Stomach (tissue), 19 donors: ENCODE measurements at places on chromosomes 5 and 9.
A peak's percentile ranks its signal among the peaks of the same experiment; 100 is the strongest.

- DNase-seq: no peak
These were observed 282.9 kb downstream of the SLF1 start for GRCh38 chr5:94901191-94901979.

DNA sequence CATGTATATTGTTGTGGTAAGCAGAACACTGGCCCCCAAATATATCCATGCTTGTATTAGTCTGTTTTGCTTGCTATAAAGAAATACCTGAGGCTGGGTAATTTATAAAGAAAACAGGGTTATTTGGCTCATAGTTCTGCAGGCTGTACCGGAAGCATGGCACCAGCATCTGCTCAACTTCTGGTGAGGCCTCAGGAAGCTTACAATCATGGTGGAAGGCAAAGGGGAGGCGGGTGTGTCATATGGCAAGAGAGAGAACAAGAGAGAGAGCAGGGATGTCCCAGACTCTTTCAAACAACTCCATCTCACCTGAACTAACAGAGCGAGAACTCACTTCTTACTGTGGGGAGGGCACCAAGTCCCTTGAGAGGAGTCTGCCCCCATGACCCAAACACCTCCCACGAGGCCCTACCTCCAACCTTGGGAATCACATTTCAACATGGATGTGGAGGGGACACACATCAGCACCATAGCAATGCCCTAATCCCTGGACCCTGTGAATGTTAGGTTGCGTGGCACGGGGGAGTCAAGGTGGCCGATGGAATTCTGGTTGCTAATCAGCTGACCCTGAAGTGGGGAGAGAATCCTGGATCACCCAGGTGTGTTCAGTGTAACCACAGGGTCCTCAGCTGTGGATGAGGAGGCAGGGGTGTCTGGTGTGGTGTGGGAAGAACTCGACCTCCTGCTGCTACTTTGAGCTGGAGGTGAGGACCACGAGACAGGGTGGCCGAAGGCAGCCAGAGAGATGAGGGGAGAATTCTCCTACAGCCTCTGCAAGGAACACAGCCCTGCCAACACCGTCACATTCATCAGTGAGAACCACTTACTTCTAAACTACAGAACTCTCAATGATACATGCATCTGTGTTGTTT lies 172.8 kb downstream of the AUH start:
- no peak for DNase-seq

DNA sequence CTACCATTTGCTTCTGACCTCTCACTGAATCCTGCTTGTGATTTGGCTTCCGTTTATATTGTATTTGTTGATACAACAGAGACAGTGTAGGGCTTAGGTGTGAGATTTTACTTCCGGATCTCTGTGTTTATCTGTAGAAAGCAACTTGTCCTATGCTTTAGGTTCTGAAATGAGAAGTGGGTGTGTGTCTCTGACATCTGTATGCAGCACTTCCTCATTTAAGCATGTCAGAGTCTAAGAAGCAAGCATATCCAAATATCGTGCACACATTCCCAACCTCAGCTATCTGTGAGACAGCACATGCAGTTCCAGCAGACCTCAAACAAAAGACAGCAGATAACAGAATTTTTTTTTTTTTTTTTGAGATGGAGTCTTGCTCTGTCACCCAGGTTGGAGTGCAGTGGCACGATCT lies 16.3 kb downstream of the KLF9 start:
- no peak for DNase-seq

DNA sequence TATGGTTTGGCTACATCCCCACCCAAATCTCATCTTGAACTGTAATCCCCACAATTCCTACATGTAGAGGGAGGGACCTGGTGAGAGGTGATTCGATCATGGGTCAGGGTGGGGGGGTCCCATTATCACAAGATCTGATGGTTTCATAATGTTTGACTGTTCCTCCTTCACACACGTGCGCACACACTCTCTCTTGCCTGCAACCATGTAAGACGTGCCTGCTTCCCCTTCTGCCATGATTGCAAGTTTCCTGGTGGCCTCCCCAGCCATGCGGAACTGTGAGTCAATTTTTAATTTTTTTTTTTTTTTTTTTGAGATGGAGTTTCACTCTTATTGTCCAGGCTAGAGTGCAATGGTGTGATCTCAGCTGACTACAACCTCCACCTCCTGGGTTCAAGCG lies 27.0 kb downstream of the FAM169A start:
- DNase-seq: no peak

DNA sequence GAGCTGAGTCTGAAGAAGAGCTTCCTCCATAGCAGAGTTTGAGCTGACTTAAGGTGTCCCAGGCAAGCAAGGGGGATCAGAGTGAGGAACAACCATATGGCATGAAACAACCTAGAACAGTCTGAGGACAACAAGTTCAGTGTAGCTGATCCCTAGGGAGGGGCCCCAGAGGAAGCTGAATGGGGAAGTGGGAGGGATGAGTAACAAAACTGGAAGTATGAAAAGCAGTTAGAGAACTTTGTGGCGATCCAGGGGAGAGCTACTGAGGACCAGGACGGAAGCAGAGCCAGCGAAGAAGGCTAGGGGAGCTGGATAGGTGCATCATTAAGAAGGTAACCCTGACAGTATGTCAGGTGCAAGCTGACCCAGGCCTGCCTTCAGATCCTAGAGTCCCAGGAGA lies 580.8 kb downstream of the BNC2 start:
- DNase-seq: no peak

DNA sequence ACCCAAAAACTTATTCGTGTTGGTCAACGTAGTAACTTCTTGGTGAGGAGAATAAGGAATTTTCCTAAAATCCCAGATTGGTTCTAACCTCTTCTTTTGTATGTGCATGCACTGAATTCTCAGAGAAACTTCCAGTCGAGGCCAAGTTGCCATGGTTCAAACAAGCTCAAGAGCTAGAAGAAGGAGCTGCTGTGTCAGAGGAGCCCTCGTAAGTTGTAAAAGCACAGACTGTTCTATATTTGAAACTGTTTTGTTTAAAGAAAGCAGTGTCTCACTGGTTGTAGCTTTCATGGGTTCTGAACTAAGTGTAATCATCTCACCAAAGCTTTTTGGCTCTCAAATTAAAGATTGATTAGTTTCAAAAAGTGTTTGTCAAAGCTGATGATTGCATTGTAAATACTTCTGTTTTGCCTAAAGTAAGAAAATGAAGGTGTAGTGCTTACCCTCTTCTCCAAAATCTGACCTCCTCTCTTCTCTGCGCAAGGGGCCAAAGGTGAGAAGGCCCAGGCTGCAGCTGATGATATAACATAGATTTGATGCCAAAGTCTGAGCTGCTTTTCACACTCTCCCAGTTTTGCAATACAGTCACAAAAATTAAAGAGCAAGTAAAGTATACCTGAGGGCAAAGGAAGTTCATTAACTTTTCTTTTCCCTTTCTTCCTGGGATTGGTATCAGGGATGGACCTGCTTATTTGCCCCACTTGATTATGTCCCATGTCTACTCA lies 210.8 kb downstream of the ADAMTSL1 start:
- DNase-seq: no peak

DNA sequence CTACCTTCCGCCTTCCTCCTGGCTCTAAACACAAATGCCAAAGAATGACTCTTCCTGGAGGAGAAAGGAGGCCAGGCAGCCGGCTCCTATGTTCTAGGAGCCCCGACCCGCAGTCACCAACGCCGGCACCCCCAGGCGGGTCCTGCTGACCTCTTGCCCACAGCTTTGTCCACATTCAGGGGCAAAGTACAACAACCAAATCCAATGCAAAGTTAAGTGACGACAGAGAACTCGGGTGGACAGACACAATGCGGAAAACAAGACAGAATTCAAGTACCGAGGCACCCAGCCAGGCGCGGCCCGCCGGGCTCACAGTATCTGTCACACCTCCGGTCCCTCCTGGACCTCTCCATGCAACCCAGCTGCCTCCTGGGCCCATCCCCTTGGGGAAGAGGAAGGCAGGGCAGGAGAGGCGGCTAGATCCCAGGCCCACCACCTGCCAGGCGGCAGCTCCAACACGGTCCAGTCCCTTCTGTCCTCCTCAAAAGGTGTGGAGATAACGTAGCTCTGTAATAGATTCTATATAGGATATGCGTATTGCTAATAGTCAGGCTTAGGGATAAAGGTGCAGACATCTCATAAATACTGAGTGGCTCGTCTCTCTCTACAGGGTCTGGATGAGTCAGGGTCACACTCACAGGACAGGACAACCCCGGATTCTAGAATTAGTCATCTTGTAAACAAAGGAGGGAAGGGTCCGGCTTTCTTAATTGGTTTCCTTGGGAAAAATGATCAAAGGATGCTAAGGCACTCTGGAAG lies 46.9 kb upstream of the UBAC1 start:
- DNase-seq: no peak

GRCh38 chr9:78354324-78354973 lies 57.5 kb downstream of the PSAT1 start:
- DNase-seq: no peak

- DNase-seq: peak; percentile 50
These were observed 3.0 kb downstream of the ECSCR start for GRCh38 chr5:139459451-139459934.

- DNase-seq: no peak
These were observed 4.2 kb upstream of the ZNF346 start for GRCh38 chr5:177018341-177018740.

- no peak for DNase-seq
These were observed 791.1 kb upstream of the CDH10 start for GRCh38 chr5:25435882-25436281.

DNA sequence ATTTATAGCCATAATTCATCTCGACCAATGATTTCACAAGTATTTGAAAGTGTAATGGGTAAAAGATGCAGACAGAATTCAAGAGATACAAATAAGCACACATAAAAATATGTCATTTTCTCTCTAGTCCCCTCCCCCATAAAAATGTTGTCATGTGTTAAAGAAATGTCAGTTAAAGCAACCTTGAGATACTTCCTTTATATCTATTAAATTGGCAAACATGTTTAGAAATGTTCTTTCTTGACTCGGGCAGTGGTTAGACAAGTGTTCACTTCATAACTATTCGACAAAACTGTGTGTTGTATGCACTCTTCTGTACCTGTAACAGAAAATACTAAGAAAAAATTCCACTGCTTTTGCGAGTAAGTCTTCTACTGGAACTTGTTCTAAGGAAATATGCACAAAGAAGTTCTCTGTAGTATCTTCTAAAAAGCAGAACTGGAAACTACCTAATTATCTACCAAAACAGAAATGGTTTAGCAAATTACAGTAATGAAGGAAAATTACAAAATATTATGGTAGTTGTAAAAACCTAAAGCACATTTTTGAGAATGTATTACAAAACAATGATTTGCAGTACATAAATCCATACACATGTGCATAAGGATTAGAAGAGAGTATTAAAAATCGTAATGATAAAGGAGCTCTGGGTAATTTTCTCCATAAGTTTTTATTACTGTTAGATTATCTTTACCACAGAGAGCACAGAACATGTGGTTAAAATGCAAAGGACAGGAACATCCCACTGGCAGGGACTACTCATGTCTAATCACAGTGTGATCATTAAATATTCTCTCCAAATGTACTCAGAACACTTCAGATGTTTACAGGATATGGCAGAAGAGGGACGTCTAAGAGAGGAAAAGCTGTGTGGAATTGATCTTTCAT lies 35.9 kb downstream of the FBXW2 start:
- no peak for DNase-seq

DNA sequence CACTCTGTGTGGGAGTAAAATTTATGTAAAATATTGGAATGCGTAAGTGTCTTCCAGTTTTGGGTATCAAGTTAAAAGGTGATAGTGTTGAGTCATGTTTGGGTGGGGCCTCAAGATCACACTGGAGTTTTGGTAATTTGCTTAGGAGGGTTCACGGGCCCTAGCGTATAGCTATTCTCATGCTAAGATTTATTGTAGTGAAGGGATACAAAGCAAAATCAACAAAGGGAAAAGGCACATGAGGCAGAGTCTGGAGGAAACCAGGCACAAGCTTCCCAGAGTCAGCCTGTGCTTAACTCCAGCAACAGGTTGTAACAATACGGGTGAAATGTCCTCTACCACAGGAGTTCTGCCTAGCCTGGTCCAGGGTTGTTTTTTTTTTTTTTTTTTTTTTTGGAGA lies 20.2 kb downstream of the HSPA4 start:
- no peak for DNase-seq

DNA sequence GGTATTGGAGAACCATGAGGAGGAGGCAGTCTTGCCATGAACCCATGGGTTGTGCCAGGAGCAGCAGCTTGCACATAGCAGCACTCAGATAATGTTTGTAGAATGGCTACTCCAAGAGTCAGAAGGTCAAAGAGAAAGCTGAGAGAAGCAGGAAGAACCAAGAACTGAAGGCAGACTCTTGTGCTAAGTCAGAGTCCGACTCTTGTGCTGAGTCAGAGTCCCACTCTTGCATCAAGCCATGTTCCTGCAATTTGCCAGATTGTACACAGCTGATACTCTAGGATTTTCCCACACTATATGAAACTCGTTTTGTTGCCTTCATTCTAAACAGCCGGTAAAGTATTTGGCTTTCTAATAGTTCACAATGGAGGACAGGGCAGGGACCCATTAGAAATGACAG lies 26.2 kb upstream of the HSPA9 start:
- DNase-seq: peak; percentile 72

GRCh38 chr9:114847492-114848417 lies 41.9 kb upstream of the TNFSF15 start:
- no peak for DNase-seq

- peak; percentile 60 for DNase-seq
These were observed 41.9 kb downstream of the TEK start for GRCh38 chr9:27150746-27151406.

GRCh38 chr5:54320256-54320655 lies 9.9 kb upstream of the ARL15 start:
- no peak for DNase-seq

- DNase-seq: no peak
These were observed 15.4 kb downstream of the NIPAL4 start for GRCh38 chr5:157475432-157475831.

DNA sequence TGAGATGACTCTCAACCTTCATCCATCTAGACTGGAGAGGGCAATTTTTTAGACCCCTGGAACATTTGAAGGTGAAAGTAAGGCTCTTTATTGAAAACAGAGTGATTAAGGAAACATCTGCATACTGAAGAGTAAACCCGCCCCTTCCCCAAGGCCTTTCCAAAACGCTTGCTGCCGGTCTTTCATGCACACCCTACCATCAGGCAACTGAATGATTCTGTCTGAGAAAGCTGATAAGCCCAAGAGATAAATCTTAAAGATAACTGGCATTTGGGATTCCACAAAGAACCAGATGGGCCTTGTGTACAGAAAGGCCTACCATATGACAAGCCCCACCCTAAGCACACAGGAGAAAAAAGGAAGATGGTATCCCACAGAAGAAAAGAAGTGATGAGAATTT lies 54.4 kb upstream of the PIK3R1 start:
- no peak for DNase-seq

- no peak for DNase-seq
These were observed 494 bp upstream of the DOCK2 start for GRCh38 chr5:169636477-169637084.
